Right forelimb (tissue), 1 donor: ENCODE measurements at places on chromosomes 7 and 10.

DNA sequence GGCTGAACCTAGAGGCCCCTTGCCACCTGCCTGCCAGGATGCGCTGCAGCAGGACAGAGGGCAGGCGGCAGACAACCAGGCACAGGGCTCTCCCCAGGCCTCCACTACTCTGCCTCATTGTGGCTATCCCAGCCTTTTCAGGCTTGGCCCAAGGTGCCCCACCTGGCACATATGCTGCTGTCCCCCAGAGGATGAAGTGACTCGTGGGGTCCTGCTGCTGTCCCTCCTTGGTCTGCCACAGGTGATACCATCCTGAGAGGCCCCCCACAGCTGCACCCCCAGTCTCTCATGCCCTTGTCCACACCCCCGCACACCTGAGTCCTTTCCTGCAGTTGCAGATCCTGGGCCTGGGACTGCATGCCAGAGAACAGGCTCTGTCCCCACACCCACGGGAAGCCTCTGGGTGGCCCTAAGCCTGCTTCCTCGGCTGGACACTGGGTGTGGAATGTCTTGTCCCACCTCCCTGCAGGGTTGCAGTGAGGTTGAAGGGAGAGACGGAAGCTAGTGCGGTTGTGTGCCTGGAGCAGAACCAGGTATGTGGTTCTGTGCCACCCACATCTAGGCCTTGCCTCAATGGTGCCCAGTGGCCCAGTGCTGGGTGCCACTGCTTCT is 55.3 kb downstream of the RASGEF1A start:
- no peak for DNase-seq

DNA sequence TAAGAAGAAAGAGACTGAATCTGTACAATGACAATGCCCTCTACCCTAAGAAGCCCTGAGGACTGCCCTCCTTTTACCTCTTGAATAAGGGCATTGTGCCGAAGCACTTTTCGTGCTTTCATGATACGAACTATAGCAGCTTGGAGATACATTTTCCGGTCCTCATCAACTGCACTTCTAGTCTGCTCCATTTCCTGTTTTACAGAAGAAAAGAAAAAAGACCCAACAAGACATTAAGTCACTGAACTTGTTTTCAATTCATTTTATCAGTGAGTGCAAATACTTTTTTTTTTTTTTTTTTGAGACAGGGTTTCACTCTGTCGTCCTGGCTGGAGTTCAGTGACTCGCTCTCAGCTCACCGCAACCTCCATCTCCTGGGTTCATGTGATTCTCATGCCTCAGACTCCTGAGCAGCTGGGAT is 78.4 kb downstream of the CUL2 start:
- no peak for DNase-seq

DNA sequence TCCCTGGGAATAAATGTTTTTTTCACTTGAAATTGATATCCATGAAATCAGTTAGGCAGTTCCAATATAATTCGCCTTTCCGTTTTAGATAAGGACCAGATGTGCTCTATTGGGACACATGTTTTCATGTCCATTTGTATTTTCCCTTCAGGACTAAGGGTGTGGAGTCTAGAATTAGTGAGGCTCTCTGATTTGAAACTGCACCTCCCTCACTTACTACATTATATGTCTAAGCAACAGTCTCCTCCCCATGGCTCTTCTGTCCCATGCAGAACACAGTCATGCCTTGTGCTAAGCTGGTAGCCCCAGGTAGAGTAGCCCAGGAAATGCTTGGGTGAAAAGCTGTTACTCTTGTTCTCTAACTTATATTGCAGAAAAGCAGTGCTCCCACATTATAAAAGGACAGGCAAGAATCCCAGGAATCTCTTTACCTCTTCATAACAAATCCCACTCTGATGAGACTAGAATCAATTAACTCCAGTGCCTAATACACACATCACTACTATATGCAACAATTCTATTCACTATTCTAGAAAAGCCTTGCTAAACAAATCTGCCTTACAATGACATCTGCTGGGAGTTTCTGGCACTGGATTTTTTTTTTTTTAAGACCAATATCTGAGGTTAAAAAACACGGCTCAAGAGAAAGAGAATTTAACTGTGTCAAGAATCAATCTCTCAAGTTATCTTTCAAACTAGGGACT is 293.9 kb downstream of the SNX13 start:
- no peak for DNase-seq

GRCh38 chr10:70906953-70907636 is 18.7 kb upstream of the PCBD1 start:
- DNase-seq: peak; percentile 37

DNA sequence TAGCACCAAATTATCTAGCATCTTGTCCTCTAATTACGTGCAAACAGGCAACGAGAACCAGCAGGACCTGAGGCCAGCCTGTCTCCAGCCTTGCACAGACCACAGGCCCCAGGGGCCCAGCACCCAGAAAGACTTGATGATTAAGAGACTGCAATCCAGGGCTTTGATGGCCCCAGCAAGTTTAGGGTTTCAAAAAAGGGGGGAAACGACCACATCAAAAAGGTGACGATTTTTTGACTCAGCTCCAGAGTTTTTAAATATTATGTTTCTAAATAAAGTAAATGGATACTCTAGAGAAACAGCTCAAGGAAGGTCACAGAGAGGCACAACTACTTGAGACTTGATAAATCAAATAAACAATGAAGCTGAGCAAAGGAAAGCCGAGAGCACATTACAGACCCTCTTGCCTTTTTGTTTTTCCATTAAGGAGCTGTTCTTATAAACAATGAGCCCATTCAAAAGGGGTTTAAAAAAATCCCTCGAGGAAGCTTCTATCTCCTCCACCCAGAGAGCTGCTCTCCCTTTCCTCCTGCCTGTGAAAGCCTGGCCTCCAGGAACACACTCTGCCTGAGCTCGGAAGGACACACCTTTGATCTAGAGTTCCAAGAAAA is 44.1 kb downstream of the GLI3 start:
- DNase-seq: no peak

DNA sequence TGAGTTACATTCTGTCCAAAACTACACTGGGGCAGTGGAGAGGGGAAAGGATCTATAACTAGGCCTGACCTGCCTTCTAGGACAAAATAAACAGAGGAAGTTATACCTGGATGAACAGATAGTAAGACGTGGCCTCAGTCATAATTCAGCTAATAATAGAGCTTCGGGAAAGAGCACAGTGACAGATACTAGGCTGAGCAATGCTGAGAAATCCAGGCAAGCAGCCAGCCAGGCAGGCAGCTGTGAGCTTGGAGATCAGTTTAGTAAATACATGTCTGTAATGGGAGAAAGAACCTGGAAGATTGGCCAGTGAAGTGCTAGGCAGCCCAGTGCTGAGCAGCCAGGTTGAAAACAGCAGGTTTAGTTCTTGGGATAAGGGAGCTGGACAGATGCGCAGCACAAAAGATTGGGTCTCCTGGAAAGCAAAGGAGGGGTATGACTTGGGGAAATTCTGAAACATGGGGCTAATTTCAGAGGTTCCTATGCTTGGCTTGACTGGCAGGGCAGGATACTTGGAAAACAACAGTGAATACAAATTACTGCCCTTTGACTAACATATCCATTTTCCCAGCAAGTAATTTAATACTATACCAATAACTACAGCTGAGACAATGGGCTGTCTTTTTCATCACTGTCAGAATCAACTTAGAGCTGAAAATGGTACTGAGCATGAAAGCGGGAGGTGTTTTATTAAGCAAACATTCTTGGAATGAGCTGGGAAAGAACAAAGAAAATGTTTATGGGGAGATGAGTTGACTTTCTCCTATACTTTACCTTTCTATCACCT is 140.8 kb downstream of the DGKB start:
- peak; percentile 83 for DNase-seq

GRCh38 chr10:97618733-97619132 is 14.6 kb downstream of the MORN4 start:
- no peak for DNase-seq

GRCh38 chr7:138564365-138564764 is 104.3 kb downstream of the TRIM24 start:
- DNase-seq: no peak

DNA sequence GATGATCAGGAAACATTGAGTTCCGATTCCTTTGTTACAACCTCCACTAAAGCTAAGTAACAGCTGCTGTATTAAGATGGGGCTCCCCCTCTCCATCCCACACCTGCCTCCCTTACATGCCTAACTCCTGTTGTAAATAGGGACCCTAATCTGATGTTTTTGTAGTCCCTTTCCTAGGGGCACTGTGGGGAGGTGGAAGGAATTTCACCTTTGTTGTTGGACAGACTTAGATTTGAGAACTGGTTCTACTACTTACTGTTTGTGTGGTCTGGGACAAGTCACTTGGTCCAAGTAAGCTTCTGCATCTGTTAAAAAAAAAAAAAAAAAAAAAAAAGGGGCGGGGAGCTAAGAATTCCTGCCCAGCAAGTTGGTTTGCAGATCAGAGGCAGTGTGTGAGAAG is 42.6 kb downstream of the KIAA1217 start:
- DNase-seq: no peak

- no peak for DNase-seq
Observed at GRCh38 chr7:54330216-54330800, 211.9 kb upstream of the VSTM2A start.

DNA sequence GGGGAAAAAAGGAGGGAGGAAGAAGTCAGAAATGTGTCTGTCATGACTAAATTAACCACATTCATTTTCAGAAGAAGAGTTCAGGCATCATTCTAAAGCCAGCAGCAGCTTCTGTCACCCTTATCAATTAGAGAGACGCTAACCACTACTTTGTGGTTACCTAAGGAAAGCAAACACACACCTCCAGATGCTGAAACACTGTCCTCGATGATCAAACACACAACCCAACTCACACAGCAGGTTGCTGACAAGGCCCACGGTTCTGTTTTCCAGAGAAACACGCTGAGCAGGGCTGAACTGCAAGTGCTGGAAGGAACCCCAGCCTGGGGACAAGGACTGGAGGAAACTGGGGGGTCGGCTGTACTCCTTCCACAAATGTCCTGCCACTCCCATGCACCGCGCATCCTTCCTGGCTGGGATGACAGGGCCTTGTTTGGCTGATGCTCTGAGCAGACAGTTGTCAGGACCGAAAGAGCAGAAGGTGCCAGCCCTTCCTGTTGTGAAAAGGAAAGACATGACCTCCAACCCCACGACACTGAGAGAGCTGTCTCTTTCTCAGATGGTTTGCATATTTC is 36.6 kb downstream of the PRKCQ start:
- DNase-seq: no peak

GRCh38 chr7:112708236-112708635 is 82.0 kb downstream of the TMEM168 start:
- no peak for DNase-seq

- no peak for DNase-seq
Observed at GRCh38 chr7:71466448-71467145, 334.7 kb downstream of the GALNT17 start.

- DNase-seq: peak; percentile 53
Observed at GRCh38 chr10:111756217-111757061, 427.1 kb downstream of the GPAM start.

- DNase-seq: no peak
Observed at GRCh38 chr10:119341459-119342301, 134.3 kb downstream of the GRK5 start.
